Daoy (cell line): ENCODE measurements at places on chromosomes 2 and 18.
A peak's percentile ranks its signal among the peaks of the same experiment; 100 is the strongest.

DNA sequence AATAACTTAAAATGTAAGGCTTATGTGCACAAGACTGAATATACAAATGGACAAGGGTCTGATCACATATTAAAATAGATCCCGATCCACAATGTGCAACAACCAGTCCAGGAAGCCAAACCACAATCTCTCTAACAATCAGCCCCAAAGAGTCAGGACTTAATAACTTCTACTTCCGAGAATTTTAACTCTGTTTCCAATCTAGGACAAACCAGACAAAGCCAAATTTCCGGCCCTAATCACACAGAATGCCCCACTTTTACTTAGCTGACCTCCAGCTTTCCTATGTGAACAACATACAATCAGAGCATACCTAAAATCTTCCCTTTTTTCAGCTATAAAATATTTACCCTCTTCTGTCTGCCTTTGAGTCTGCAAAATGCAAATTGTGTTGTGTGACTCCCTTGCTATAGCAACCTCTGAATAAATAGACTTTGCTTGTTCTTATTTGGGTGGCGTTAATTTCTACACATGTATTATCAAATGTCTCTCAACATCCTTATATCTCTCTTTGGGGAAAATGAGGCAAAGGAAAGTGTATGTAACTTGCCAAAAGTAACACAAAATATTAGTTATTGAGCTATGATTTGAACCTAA lies 381.9 kb upstream of the MC4R start:
- DNase-seq: no peak

GRCh38 chr2:172088245-172089004 lies 3.1 kb downstream of the DLX1 start:
- no peak for DNase-seq

DNA sequence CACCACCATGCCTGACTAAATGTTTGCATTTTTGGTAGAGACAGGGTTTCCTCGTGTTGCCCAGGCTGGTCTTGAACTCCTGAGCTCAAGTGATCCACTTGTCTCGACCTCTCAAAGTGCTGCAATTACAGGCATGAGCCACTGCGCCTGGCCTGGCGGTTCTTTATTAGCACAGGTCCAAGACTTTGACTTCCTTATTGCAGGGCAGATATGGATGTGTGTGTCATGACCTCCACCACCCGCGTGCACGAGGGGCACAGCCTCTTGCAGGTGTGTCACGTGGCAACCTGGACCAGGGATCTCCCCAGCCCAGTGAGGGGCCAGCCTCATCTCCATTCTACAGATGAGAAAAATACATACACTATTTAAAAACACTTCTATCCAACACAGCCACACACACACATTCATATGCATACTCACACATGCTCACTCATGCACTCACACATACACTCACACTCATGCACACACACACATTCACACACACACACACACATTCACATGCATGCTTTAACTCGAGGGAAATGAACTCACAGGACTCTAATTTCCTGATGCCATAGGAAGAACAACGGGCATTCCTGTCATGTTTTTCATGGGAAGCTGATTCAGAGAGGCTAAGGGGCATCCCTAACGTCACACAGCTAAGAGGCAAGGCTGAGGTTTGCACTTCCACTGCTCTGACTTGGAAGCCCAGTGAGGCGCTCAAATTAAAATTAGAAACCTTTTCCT lies 38.8 kb downstream of the RRM2 start:
- peak; percentile 39 for DNase-seq

- no peak for DNase-seq
Observed at GRCh38 chr2:73925853-73926492, 707 bp upstream of the DGUOK start.

DNA sequence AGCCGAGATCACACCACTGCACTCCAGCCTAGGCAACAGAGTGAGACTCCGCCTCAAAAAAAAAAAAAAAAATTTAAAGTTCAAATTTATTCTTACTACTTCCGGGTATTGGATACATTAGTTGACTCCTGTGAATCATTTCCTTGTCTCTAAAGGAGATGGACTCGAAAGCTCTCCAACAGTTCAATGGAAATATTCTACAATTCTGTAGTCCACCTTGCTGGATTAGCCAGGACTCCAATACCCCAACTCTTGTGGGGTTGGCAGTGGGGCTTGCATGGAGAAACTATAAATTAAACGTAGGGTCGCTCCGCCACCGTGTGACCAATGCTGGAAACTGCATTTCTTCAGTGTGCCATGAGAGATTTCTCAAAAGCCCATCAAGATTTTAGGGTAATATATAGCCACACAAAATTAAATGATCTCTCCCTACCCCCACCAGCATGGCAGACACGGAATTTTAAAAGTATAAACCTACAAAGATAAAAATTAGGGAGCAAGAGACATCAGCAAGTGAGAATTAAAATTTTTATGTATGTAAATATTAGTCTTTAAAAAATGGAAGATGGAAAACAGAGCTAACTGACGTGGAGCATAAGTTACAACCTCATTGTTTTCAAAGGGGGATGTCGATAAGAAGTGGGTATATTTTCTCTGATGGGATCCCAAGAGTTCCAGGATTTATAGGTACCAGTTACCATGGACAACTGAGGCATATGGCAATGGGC lies 27.8 kb upstream of the GAREM2 start:
- peak; percentile 64 for DNase-seq

DNA sequence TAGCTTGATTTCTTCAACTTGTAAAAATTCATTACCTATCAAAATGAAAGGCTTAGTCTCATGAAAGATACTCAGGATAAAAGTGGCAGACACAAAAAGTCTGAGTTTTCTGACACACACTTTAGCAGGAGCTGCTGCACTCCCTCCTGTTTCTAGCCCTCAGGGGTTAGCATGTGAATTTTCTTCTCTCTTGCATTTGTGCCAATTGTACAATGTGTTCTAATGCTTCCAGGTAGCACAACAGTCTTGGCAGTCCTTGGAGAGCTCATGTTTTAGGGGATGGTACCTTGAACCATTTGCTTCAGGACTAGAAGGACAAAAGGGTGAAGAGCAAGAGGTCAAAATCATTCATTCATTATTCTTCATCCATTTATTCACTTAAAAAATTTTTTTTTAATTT lies 316.8 kb downstream of the AFF3 start:
- no peak for DNase-seq

DNA sequence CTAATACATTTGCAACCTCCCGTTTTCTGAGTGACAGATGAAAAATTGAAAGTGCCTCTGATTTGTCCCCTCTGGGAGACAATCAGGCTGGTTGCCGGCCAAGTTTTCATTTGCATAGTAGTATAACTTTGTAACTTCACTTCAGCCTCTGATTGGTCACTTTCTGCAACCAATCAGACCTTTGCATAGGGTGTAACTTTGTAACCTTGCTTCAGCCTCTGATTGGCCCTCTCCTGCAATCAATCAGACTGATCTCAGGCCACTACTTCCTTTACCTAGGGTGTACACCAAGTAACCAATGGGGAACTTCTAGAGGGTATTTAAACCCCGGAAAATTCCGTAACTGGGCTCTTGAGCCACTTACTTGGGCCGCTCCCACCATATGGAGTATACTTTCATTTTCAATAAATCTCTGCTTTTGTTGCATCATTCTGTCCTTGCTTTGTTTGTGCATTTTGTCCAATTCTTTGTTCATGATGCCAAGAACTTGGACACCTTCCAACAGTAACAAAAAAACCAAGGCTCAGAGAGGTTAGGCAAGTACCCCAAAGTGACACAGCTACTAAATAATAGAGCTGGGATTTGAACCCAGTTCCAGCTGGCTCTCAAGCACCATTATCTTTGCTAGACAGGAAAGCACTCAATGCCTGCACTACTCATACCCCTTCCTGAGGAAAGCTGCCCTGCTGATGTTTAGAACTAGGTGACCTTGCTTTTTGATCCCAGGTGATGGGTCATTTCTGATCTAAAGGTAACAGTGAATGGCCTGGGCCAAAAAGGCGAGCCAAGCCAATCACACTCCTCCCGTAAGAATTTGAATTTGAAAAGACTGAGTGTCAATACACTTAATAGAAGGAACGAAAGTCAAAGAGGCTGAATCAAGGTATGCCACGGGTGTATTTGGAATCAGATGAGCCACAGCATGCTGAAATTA lies 10.9 kb upstream of the MYOM1 start:
- no peak for DNase-seq

GRCh38 chr2:164841719-164842623 lies at the start of gene COBLL1:
TSS of gene COBLL1 (minus strand) at chr2:164841823. CDS start at chr2:164841196, 627 bp downstream.
- peak; percentile 80 for DNase-seq

DNA sequence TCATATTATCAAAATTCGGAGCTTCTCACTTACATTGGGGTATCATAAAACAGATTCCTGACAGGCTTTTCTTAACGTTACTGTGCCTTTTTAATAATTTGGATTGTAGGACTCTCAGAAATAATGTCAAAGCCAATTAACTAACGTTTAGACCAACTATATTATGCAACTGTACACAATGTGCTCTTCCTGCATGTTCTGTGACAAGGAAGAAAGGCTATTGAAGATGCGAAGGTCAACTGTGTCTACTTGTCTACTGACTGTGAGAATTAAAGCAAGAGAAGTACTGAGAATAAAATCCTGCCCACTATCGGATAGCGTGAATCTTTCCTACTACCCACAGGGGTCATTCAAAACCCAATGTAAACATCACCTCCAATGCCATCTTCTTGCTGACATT lies 393.0 kb downstream of the NBAS start:
- DNase-seq: no peak

GRCh38 chr2:26623541-26624495 lies 17.3 kb downstream of the CIB4 start:
- peak; percentile 64 for DNase-seq

- no peak for DNase-seq
Observed at GRCh38 chr2:151953467-151953866, 125.2 kb upstream of the ARL5A start.

DNA sequence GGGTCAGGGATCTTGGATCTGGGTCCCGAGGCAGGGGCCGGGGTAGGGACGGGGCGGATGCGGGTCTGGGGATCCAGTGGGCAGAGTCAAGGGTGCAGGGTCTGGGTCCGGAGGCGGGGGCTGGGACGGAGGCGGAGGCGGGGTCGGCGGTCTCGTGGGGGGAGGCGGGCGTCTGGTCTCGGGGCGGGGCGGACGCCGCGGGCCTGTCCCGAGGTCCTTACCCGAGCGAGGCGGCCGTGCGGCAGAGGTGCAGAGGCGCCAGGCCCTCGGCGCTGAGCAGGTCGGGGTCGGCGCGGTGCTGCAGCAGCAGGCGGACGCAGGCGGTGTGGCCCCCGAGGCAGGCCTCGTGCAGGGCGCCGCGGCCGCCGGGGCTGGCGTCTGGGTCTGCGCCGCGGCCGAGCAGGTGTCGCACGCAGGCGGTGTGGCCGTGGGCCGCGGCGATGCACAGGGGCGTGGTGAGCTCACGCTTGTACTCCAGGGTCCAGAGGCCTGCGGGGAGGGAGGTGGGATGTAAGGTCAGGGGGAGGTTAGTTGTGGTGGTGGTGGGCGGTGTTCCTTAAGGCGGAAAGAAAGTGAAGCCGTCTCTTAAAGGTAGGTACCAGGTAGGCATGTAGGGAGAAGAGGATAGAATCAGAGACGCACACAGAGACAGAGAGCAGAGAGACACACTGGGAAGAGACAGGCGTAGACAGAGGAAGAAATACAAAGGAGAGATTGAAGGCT lies 26.6 kb downstream of the ASB18 start:
- DNase-seq: no peak

DNA sequence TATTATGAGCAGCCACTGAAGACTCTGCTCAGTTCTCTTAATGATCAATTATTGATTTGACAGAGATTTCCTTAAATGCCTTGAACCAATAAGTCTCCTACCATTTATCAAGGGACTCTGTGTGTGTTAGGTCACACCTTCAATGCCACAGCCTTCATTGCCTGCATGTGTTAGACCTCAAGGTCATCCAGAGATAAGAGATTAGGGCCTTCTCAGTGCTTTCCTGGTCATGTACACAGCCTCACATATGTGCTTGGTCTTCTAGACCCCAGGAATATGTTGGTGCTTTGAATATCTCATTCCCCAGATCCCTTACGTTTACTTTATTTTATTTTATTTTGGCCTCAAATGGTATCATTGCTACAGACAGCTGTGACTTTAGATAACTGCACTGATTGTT lies 93.0 kb upstream of the CTAGE1 start:
- no peak for DNase-seq

DNA sequence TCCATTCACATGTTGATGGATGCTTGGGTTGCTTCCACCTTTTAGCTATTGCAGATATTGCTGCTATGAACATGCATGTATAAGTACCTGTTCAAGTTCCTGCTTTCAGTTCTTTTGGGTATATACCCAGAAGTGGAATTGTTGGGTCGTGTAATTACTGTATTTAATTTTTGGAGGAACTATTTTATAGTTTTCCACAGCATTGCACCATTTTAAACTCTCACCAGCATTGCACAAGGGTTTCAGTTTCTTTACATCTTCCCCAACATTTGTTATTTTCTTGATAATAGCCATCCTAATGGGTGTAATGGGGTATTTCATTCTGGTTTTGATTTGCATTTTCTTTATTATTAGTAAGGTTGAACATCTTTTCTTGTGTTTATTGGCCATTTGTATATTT lies 16.0 kb downstream of the ACTR3 start:
- DNase-seq: no peak

GRCh38 chr2:96727431-96727830 lies 12.4 kb downstream of the LMAN2L start:
- no peak for DNase-seq

DNA sequence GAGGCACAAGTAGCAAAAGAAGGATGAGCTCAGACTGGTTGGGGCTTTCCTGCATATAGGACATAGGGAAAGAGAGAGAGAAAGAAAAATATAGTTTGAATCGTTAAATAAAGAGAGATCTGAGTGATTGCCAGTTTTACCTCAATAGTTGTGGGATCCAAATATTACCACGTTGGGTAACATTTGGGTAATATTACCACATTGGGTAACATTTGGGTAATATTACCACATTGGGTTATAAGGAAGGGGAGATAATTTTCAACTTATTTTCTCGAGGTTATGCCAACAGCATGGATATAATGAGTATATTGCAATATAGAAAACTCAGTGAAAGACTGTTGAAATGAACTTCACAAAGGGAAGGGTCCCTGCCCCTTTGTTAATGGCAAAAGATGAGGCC lies 20.7 kb downstream of the SP140 start:
- DNase-seq: no peak

- DNase-seq: no peak
Observed at GRCh38 chr2:190789074-190790004, 91.3 kb upstream of the GLS start.

- DNase-seq: no peak
Observed at GRCh38 chr18:683531-683930, 26.1 kb downstream of the TYMS start.

- no peak for DNase-seq
Observed at GRCh38 chr2:233379441-233379840, 25.1 kb downstream of the DGKD start.

GRCh38 chr2:229815342-229815741 lies 101.0 kb upstream of the DNER start:
- DNase-seq: no peak

DNA sequence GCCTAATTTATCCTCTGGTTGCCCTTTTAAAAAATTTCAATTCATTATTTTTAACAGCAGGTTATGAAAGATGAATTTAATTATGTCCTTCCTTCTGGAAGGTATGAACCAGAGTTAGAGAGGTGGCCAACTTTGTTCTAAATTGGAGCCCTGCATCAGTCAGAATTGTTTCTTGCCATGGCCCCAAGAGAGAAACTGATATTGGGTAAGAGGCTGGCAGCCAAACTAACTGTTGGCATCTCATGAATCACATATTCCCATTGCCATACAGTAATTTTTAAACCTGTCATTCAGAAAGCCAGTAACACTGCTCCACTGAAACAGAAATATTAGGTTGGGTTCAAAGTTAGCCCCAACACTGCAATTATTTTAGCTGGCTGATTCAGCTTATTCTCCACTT lies 67.4 kb downstream of the SMAD2 start:
- no peak for DNase-seq

- no peak for DNase-seq
Observed at GRCh38 chr2:98773169-98773568, 42.2 kb upstream of the MGAT4A start.

- DNase-seq: peak; percentile 35
Observed at GRCh38 chr18:7325126-7325430, 94.2 kb downstream of the LRRC30 start.
